ENCODE measurements at places on chromosomes 7 and 10.

- DNase-seq: no peak
These were observed 183.1 kb upstream of the PRPS1L1 start for GRCh38 chr7:18210788-18211187.

- DNase-seq: peak; percentile 59
These were observed 117.2 kb upstream of the KLF6 start for GRCh38 chr10:3902054-3902808.

- DNase-seq: no peak
These were observed 163.8 kb downstream of the SORCS3 start for GRCh38 chr10:104804880-104805279.

DNA sequence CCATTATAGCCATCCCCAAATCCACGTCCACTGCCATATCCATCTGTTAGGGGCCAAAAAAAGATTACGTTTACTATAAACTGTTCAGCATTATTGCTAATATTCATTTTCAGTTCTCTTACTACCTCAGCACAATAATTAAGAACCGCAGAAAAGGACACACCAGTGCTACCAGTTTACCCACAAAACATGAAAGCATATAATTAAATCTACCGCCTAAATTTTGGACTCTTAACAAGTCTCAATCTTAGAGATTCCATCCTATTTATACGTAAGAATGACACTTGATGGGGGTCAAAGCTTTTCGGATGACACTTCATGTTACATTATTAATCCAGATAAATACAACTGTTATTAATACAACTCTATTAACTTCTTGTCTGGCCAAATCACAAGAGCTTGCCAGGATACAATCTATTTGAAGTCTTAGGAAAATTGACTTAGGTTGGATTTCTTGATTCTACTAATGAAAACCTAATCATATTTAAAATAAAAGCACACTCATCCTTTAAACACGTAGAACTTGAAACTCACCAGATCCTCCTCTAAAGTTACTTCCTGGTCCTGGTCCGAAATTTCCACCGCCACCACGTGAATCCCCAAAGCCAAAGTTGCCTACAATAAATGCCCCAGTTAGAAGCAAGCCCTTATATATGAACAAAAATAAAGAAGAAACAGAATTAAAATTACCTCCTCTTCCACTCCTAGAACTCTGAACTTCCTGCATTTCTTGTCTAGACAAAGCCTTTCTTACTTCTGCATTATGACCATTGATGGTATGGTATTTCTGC lies 4.5 kb downstream of the HNRNPA2B1 start:
- no peak for DNase-seq

GRCh38 chr7:139186146-139186545 lies 44.9 kb upstream of the UBN2 start:
- no peak for DNase-seq

DNA sequence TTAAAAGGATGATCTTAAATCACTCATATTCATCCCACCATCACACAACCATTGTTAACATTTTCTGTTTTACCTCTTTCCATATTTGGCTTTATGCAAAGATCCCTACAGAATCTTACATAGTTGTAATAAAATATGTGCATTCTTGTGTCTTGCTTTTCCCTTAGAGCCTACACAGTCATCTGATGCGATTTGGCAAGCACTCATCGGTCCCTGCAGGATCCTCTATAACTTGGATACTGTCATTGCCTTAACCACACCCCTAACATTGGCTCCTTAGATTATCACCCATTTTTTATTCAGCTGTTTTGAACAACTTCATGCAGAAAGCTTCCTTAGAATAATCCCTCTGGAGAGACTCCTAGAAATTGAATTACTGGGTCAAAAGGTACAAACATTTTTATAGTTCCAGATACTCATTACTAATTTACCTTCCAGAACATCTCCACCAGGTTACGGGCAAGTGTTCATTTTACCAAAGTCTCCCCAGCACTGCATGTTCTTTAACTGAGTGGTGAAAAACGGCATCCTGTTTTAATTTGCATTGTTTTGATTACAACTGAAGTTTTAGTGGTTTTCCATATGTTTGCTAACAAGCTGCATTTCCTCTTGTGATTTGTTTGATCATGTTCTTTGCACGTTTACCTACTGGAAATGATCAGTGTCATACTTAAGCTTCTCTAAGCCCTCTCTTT lies 268.3 kb downstream of the GRID1 start:
- DNase-seq: no peak

DNA sequence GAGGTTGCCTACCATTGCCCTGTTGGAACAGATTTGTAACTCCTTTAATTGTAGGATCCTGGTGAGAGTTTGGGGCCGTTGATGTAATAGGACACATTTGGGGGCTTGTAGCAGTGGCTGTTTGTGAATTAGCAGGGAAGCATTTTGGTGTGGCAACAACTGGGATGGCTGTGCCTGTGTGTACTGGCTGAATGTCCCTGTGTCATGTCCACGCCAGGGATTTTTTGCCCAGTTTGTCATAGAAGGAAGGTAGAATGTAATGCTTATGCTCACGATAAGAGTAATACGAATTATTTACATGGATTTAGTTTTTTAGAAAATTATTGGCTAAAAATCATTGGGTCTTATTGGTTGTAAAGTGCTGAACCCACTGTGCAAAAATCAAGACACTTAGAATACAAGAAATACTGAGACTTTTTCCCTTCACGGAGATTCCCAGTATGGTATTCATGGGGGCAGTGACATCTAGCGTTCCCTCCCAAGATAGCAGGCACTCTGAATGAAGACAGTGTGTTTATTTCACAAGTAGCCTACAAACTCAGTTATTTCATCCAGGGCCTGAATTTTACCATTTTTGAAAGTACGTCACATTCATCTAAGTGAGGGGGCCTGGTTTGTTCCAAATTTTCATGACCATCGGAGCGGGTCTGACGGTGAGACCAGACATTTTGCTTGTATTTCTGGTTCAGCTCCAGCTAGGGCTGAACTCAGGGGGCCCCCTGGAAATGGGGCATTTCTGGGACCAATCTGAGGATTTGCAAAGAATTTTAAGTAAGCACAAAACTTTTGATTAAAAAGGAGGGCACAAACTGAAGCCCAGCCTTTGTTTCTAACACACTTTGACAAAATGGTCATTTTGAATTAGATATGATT lies 74.7 kb downstream of the CACNB2 start:
- DNase-seq: peak; percentile 62

DNA sequence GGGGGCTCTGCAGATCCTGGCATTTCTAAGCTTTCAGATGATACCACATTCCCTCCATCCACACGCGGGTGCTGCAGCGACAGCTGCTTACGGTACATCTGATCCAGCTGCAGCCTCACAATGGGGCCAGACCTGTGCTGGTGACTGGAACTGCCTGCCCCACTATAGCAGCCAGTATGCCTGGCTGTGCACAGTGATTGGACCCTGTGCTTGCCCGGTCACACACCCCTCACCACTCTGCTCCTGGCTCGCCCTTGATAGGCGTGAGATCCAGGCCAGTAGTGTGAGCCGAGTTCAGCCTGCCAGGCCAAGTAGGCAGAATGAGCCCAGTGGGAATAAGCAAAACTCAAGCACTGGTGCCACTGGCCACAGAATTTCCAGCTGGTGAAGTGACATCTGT lies 164.8 kb downstream of the NRBF2 start:
- DNase-seq: no peak

DNA sequence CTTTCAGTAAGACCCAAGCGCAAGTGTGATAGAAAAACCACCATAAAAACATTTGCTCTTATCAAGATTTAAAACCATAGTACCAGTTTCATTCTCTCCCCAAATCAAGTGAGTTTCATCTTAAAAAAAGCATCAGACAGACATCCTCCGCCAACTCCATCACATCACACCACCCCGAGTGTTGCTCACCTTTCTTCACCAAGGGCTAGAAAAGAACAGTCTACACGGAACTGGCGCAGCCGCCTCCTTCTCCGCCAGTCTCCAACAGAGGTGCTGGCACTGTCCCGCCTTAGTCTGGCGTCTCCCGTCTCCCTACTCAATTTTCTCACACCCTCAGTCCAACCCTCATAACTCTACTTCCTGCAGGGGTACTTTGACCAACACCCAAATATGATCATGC lies 46.9 kb upstream of the WIPI2 start:
- DNase-seq: no peak

GRCh38 chr7:82183634-82184033 lies 259.9 kb downstream of the CACNA2D1 start:
- DNase-seq: peak; percentile 55

DNA sequence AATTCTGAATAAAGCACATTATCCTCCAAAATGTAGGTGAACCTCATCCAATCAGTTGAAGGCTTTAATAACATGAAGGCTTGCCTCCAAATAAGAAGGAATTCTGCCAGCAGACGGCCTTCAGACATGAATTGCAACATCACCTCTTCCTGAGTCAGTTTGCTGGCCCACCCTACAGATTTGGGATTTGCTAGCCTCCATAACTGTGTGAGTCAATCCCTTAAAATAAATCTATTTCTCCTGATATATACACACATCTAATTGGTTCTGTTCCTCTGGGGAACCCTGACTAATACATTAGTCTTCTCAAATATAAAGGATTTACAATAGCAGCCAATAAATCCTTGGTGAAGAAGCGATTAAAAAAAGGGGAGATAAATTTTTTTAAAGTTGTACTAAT lies 34.8 kb upstream of the OSBPL3 start:
- DNase-seq: peak; percentile 96

- DNase-seq: no peak
These were observed 4.0 kb upstream of the CREB5 start for GRCh38 chr7:28408105-28408959.
